Posterior cingulate gyrus (tissue), 11 donors: ENCODE measurements at places on chromosomes 2 and 18.
A peak's percentile ranks its signal among the peaks of the same experiment; 100 is the strongest.

- no peak for DNase-seq
These were observed 194.3 kb downstream of the HAUS1 start for GRCh38 chr18:46298511-46298910.

- no peak for DNase-seq
These were observed 234.8 kb downstream of the DSEL start for GRCh38 chr18:67281746-67282145.

DNA sequence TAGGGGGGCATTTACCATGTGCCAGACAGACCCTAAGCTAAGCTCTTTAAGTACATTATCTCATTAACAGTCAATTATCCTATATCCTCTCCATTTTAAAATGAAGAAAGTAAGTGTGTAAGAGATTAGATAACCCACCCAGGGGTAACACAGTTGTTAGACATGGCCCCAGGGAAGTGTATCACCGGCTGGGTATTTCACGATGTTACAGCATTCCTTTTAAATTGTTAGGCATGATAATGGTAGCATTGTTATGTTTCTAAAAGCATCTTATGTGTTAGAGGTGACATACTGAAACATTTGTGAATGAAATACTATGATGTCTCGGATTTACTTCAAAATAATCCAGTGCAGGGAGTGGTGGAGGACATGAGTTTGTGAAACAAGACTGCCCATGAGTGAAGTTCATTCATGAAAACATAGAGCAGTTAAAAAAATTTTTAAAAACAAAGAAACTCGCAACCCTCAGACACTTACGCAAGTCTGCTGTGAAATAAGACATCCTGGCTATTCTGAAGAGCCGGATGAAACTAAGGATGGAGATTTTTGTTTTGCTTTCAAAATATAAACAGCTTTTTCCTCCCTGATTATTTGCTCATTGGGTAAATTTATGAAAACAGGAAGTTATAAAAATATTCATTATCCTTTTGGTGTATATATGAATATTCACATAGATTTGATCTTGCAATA lies 54.9 kb downstream of the IL1RL2 start:
- DNase-seq = no peak

- no peak for DNase-seq
These were observed 401.9 kb downstream of the HRH4 start for GRCh38 chr18:24862201-24862816.

DNA sequence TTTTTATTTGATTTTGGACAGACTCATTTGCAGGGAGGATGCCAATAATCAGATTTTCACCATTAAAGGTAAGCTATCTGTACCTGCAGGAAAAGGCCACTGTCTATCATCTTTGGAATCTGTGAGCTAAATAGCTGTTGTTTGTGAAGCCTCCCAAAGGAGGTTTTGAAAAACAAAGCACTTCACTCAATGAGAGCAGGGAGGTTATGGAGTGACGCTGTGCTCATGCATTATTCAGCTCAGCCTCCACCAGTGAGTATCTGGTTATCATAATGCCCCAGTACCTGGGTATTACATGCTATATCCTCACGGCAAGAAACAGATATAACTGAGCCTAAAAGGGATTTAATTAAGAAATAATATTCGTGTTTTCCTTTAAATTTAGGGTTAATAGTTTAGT lies 189.6 kb upstream of the PIK3C3 start:
- no peak for DNase-seq

DNA sequence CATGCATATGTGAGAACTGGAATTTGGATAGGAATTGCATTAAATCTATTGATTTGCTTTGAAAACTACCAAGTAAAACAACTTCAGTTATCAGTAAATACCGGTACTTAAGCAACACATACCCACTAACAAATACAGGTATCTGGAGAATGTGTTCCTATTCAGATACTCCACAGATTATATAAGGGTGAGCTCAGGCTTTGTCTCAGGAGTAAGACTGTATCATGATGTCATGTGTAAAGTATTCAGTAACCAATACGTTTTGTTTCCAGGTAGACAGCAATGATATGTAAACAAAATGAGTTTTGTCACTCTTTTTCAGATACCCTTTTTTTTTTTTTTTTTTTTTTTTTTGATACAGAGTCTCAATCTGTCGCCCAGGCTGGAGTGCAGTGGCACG lies 74.8 kb downstream of the DSC3 start:
- no peak for DNase-seq

- DNase-seq = no peak
These were observed 128.6 kb upstream of the ZSWIM2 start for GRCh38 chr2:186977433-186978045.

DNA sequence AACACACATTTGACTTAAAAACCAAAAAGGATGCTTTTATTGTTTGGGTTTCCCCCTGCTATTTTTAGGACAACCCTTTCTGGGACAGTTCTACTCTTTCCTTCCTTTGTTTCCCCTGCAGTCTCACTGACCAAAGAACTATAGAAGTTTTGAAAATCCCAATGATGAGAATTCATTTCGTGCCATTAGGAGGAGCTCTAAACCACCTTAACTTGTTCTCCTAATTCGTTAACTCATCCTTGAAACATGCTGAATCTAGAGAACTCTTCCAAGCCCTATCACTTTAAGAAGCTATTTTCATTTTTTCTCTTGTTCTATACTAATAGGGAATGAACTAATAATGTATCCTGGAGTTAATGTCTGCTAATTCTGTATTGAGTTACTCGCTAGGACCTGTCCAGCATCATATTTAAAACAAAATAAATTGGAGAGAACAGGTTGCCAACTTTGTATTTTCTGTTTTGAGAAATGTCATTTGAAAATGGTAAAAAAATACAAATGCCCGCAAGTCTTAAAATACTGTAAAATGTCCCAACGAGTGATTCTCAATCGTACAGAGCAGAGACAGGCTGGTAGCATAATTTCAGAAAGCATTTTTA lies 62.9 kb downstream of the AFTPH start:
- no peak for DNase-seq

DNA sequence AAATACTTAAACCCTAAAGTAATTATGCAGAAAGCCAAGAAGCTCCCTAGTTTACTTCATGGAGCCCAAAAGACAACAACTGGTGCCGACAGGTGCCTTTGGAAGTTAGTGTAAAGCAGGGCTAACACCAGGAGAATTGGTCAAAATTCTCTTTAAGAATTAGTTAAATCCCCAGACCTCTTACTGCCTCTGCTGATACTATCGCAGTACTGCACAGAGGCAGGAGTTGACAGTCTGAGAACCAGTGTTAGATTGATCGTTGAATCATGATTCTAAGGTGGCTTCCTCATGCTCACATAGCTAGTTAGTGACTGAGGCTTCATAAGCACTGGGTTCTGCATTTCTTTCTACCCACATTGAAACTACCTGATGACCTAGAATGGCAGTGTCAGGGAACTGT lies 445.0 kb downstream of the XIRP2 start:
- DNase-seq = no peak

- no peak for DNase-seq
These were observed 18.4 kb upstream of the GMCL1 start for GRCh38 chr2:69811018-69811417.

GRCh38 chr2:28407131-28407975 lies 14.7 kb downstream of the FOSL2 start:
- DNase-seq = no peak

DNA sequence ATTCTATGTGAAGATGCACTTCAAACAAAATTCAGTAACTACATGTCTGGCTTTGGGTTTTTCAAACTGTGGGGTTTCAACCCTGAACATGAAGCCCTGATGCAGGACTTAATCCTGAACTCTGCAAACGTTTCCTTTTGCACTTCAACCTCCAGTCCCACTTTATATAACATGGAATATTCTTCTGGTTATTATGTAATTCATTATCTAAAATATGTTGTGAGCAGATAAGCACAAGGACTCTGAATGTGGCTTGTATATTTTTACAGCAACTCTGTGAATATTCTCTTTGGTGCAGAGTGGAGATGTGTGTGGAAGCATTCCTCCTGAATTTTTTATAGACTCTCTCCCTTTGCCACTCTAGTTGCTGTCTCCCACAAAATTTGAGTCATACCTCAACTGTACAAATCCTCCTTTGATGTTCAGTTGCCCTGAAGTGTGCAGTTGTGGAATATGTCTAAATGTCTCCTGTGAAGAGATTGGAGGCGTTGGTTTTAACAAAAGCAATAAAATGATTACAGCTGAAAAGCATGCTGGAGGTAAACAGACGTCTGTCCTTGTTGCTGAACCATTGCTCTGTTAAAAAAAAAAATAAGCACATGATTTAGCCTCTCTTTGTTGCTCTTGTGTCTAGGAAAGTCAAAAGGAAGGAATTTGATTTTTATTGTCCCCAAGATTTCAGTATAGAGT lies 205.1 kb upstream of the NRP2 start:
- DNase-seq = no peak

GRCh38 chr2:26764078-26764887 lies at the start of gene SLC35F6:
TSS of gene SLC35F6 (plus strand) at chr2:26764284. CDS start at chr2:26764350, 66 bp downstream.
- DNase-seq = peak; percentile 86

DNA sequence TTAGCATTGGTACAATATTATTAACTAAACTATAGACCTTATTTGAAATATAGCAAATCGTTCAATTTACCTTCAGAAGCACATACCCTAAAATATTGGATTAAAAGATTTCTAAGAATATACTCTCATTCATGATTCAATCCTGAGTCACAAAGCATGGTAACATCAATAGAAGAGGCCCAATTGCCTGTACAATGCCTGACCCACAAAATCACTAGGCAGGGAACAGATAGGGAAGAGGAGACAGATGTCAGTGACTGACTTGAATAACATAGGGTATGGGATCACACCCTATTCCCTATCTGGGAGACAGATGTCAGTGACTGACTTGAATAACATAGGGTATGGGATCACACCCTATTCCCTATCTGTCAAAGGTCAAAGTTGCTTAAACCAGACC lies 611.6 kb upstream of the VRK2 start:
- DNase-seq = no peak

DNA sequence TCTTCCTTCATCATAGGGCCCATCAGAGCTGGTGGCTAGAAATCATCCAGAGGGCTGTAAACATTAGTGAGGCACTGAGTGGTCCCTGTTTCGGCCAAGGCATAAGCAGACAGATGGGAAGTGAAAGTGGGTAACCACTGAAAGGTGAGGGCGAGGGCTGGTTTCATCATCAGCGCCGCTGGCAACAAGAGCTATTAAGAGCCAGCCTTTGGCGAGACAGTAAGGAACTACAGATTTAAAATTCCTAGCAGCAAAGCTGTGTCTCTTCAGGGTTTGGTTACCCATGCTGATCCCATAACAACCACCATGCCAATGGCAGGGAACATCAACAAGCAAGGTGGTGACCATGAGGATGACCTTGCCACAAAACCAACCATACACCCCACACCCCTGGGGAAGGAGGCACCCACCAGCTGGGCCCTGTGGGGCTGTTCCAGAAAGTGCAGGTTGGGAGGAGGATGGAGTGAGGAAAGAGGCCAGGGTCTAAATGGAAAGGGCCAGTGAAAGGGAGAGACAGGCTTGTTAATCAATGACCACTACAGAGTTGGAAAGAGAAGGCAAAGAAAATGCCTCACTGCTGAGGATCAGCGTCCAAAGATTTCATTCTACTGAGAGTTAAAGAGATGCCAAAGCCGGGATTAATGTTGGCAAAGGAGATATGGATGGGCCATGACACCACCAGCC lies 9.0 kb upstream of the SLC20A1 start:
- no peak for DNase-seq

GRCh38 chr2:2645162-2645855 lies 314.2 kb upstream of the MYT1L start:
- no peak for DNase-seq

- no peak for DNase-seq
These were observed 272.4 kb downstream of the FIGN start for GRCh38 chr2:163463411-163463810.

DNA sequence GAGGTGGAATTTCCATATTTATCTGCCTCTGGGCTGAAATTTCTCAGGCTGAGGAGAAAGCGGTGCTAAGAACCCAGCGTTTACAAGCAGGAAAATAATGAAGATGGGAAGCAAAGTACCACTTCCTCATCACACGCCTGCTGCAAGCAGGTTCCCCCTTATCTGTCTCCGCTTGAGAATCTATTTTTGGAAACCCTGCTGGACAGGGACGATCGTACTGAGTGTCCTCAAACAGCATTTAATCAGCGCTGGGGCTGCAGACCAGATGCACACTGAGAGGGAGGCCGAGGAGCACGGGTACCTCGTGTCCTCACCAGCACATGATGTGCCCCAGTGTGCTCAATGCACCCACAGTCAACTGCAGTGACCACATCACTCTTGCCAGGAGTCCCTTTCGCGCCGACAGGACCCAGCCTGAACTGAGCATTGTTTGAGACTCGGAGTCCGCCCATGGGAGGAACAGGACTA lies 160.4 kb downstream of the HDAC4 start:
- peak; percentile 68 for DNase-seq

DNA sequence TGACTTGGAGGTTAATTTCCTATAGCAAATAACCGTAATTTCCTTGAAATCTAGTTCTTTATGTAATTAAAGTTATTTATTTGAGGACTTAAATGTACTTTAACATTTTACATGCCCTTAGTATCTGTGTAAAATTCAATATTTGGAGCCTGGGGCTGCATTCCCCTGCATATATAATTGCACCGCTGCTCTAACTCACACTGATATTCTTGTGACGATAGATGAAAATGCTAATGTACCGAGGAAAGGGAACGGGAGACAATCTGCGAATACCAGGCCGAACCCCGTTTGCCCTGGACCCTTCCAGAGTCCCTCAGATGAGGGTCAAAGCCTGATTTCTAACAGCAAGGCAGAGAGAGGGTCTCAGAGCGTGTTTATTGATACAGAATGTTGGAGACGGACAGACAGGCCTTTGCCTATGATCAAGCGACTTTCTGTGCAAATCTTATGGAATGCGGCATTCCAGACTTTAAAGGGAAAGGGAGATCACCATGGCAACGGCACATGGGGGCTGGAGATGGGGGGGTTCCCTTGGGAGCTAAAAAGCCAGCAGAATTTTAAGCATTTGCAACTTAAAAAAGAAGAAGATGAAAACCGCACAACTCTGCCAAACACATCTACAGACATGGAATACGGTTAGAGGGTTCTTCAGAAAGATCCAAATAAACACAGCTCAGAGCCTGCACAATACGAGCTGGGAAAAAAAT lies 57.6 kb upstream of the TWIST2 start:
- DNase-seq = no peak

DNA sequence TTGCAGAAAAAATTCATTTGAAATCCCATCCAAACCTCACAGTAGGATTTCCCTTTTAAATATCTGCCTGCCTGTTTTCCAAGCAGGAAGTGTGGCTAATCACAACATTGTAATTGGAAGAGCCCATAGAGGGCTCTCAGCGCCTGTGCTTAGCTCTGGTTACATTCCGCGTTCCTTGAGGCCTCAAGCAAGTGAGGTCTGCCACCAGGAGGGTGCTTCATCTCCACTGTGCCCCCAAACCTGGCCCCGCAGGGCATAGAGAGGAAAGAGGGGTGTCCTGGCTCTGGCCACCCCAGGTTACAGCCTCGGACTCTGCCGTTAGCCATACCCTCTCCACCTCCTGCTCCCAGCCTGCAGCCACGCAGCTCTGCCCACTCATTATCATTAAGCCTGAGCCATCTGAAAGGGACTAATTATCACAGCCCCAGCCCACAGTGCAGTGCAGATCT lies 214.8 kb downstream of the SP3 start:
- DNase-seq = no peak
